ENCODE measurements at places on chromosomes 7 and 10.
A peak's percentile ranks its signal among the peaks of the same experiment; 100 is the strongest.

- no peak for DNase-seq
These were observed 34.2 kb downstream of the ADRB1 start for GRCh38 chr10:114077815-114078219.

- no peak for DNase-seq
These were observed 26.0 kb downstream of the PRSS2 start for GRCh38 chr7:142796501-142797390.

- DNase-seq = no peak
These were observed 4.1 kb upstream of the RELN start for GRCh38 chr7:103993551-103993950.

- DNase-seq = no peak
These were observed 149.5 kb upstream of the SVIL start for GRCh38 chr10:29784175-29784773.

DNA sequence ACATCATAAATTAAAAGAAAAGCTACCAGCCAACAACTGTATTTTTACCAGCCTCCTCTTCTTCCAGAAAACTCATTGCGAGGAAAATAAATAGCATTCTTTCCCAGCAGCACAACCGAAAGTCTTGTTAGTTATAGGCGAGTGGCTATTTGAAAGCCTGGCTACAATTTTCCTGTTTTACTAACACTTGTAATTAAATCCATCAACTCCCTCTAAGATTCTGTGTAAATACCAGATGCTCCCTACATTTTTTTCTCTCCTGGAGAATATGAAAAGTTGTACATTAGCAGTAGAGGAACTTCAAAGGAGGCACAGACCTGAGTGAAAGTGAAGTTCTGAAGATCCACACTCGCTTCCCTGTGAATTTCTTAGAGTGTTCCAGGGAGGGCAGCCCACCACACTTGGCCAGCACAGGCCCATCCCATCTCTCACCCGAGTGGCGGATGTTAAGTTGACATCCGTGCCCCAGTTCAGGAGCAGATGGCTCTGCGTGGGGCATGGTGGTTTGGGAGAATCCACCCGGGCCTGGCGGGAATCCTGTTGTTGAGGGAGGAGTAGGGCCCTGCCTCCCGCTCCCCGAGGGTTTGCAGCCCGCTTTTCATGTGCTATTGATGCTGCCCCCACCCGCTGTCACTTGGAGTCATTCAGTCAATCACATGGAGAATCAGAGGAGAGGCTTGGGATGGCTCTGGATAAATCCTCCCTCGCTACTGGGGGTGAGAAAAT, 451.0 kb upstream of the GALNT17 start:
- no peak for DNase-seq

GRCh38 chr10:65046831-65047230, 1525.6 kb downstream of the REEP3 start:
- DNase-seq = no peak

DNA sequence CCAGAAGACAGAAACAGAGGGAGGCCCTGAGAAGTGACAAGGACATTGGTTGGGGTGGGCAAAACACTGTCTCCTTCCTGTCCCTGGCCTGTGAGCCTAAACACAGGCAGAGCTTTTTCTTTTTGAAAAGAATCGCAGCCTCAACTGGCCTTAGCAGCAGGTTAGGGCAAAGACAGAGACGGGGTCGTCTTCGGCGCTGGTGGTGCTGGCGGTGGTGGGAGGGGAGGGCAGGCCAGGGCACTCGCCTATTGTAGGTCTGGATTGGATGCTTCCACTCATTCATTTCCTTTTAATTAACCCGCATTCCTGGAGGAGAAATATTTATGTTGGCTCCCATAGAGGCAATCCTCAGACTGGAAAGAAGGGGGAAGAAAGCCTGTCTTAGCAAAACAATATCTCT, 22.6 kb downstream of the WNT8B start:
- no peak for DNase-seq

- no peak for DNase-seq
These were observed 385 bp upstream of the C10orf90 start for GRCh38 chr10:126670895-126671261.

- no peak for DNase-seq
These were observed 81.9 kb upstream of the BTBD16 start for GRCh38 chr10:122189185-122189584.

DNA sequence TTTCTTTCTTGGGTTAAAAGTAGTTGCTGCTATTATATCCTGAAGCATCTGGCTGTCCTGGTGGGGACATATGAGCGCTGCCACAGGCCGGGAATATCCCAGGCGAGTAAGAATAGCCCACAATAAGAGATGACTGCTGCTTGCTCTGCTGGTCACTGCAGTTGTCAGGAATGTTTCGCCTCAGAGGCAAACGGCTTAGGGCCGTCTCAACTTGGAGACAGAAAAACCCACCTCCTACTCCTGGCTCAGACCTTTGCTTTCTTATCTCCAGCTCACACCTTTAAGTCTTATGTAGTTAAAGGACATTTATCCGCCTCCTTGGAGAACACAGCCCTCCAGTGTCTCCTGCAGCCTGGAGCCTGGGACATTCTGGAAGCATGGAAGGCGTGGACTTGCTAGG, at the start of gene GJD4:
Gene GJD4, plus strand, starts transcription at position 151 of the 400 bp plus-strand sequence. Its CDS starts 227 bp downstream, at position 378.
- DNase-seq = no peak

DNA sequence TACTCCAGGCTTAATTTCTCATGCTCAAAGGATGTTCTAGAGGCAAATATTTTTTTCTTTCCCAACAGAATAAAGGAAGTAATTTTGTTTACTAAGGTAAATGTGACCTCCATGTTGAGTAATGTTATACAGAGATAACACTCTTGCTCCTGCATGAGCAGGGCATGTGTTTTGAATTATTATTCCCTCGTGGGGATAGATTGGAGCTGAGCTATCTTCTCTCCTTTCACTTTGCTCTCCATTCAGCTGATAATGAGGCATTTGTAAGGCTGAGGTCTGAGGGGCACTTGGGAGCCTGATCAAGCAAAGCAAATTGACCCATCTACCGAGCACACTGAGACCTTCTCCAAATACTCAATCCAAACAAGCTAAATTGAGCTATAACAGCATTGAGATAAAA, 50.7 kb upstream of the GHITM start:
- DNase-seq = no peak

DNA sequence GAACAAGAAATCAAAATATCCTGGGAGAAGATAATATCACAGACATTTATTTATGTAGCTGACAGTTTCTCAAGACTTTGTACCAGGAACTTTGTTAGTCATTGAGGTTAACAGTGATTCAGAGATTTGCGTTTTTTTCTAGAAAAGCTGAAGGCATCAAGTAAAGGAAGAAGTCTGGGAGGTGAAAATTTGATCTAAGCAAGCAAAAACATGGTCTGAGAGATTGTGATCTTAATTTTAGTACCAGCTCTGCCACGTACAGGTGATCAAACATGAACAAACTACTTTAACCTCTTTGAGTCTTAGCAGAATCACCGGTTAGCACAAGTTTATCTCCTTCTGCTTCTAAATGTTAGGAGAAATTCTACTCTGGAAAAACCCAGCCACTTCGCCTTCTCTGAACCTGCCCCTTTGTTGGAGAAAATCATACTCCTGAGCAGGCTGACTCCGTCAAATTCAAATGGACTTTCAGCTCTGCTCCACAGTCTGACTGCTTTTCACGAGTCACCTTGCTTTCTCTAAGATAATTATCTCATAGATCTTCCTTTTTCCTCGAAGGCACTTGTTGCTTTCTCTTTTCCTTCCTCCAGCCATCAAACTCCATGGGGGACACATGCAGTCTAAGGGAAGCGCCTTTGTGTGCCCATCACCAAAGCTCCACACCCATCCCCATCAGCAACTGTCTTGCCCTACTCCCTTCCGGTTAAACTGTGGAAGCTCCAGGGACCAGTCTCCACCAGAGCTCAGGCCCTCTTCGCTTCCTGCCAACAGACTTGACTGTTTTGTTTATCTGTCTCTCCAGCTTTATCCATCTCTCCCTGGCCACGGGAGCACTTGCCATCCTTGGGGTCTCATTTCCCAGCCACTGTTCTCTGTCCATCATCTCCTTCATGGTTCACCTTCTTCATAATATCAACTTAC, 86.3 kb downstream of the PRKCQ start:
- DNase-seq = no peak

GRCh38 chr7:112757337-112757736, 32.9 kb downstream of the TMEM168 start:
- DNase-seq = no peak

GRCh38 chr10:116073510-116073909, 199.5 kb downstream of the GFRA1 start:
- DNase-seq = no peak

DNA sequence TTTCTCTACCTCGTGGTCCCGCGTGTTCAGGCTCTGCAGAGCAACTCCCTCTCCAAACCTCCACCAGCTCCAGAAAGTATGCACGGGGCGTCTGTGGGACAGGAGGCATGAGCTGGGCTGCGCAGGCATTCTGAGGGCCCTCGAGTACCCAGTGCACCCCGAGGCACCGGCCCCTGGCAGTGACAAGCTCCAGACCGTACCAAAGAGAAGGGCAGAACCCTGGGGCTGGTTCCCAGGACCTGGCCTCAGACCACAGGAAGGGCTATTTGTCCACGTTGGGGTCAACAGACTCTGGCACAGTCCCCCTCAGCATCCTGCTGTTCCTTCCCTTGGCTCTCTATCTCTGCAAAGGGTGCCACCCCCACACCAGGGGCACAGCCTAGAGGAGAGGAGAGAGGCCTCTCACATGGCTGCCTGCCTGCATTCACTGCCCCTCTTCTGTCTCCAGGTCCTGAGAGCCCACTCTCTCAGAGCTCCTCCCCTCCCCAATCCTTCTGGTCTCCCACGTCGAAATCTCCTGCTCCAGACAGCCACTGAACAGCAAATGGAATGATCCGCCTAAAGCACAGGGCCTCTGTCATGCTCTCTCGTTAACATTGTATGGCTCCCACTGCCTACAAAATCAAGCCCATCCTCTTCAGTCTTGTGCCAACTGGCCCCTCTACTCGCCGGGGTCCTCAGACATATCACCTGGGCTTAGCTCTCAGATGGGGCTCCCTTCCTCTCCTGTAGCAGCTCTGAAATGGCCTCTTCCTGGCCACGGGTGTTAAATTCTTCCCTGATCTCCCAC, 96.3 kb downstream of the OAT start:
- DNase-seq = no peak

DNA sequence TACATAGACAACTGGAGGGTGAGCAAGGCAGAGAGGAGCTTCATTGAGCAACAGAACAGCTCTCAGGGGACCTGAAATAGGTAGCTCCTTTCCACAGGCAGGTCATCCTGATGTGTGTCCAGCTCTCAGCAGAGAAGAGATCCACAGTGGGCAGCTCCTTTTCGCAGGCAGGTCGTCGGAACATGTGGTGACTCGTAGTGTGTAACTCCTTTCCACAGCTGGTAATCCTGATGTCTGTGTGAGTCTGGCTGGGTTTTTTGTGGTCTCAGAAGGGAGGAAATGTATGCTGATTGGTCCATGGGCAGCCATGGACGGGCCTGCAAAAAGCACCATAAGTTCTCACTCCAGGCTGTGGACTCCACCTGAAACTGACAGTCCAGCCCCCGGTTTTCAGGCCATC, 24.4 kb upstream of the TES start:
- no peak for DNase-seq

GRCh38 chr10:15571575-15571974, 148.1 kb downstream of the ITGA8 start:
- DNase-seq = no peak

GRCh38 chr10:131631619-131632018, 269.2 kb upstream of the PPP2R2D start:
- DNase-seq = no peak

GRCh38 chr10:17229967-17230682, 2.1 kb downstream of the VIM start:
- DNase-seq = peak; percentile 89

- DNase-seq = peak; percentile 47
These were observed 166.0 kb upstream of the SP4 start for GRCh38 chr7:21261627-21262594.

- no peak for DNase-seq
These were observed 5.4 kb downstream of the INSIG1 start for GRCh38 chr7:155303039-155303593.

DNA sequence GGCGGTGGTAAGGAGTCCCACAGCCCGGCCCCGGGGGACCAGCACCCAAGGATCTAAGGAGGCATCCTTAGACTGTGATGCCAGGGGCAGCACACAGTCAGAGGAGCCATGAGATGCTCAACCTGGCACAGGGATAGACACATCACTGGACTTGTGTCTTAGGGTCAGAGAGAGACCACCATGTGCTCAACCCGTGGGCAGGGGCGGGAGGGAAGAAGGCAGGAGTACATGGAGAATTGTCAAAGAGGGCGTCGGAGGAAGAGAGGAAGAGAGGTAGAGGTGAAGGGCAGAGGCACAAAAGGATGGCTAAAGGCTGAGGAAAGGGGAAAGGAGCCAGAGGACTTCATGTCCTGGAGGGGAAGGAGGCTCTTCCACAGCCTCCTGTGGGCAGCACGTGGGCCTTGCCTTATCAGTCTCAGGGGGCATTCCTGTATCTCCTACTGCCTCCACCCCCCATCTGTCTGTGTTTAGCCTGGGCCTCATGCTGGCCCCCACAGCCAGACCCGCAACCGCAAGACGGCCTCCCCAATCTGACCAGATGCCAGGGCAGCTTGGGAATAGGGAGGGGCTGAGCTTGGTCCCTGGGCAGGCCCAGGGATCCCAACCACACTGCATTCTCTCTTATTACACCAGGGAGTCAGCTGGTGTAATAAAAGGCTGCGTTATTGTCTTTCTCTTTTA, 2.2 kb downstream of the ADCY1 start:
- no peak for DNase-seq

GRCh38 chr10:93436591-93437085, 45.5 kb downstream of the MYOF start:
- DNase-seq = no peak

GRCh38 chr10:66813122-66813521, 112.7 kb upstream of the LRRTM3 start:
- no peak for DNase-seq

DNA sequence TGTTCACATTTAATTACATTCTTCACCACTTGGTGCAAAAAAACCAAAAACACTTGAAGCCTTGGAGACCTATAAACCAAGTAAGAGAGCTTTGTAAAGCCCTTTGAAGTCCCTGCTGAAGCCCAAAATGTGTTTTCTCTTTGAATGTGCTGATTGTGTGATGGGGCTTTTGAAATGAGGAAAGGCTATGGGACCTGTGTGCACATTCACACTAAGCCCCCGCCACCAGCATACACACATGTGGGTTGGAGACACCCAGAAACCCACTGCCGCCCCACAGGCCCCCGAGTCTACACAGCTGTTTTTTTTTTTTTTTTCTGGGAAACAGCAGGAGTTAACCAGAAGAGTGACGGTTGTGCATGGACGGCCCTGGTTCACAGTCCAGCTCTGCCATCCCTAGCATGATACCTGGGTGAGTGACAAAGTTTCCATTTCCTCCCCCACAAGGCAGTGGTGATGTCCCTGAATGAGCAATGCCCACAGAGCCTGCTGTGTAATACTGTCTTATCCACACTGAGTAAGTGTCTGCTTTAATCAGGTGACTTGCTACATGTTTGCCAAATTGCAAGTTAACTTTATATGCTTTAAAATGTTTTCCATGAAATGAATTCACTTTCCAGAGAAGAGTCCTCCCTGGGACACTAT, 154.6 kb upstream of the GDF10 start:
- DNase-seq = no peak

DNA sequence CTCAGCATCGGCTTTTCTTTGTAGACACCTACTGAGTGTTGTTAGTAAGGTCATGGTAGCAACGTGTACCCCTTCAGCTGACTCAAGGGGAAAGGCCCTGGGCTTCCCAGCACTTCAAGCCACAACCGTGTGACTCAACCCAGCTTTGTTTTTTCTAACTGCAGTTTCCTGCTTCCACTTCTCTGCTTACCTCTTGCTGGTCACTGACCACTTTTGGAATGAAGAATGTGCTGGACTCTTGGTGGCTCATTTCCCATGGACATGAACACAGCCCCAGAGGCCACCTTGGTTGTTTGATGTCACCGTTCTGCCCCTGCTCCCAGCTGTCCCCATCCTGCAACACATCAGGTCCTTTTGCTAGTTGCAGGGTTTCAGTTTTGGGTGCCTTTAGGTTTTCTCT, 69.5 kb upstream of the ZNF438 start:
- peak; percentile 64 for DNase-seq
